ENCODE measurements at places on chromosomes 7 and 10.

GRCh38 chr7:25189197-25189596, 39.1 kb downstream of the NPVF start:
- DNase-seq = no peak

DNA sequence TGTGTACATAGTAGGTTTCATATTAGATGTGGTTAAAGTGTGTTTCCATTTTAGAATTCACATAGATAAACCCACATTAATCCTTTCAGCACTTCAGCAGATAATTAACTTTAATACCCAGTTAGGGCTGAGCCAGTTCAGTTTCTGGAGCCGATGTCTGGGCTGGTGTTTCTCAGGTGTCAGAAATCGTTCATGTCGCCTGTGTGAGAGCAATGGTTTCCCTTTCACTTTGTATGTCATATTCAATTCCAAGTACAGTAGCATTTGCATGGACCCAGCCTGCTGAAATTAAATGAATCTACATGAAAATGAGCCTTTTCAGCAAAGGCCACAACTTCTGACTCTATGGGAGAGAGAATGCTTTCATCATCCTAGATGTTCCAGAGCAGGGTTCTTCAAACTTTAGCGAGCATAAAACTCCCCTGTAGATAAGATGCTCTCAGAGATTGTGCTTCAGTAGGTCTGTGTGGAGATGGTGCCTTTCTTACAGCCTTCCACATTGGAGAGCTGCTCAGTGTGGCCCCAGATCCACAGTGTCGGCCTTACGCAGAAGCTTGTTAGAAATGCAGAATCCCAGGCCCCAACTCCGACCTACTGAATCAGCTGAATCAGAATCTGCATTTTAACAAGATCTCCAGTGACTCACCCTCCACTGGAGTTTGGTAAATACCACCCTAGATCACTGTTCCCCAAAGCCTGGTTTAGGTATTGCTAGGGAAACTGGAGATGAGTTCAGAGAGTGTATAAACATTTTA, 19.6 kb downstream of the WIPF3 start:
- no peak for DNase-seq

GRCh38 chr10:65846949-65847348, 1078.9 kb upstream of the LRRTM3 start:
- DNase-seq = no peak

- no peak for DNase-seq
These were observed 71.7 kb downstream of the TAF3 start for GRCh38 chr10:7889947-7890542.

- DNase-seq = no peak
These were observed 106.0 kb downstream of the GALNT17 start for GRCh38 chr7:71237945-71238344.

- DNase-seq = no peak
These were observed 35.0 kb upstream of the ZNF32 start for GRCh38 chr10:43683451-43684291.

GRCh38 chr7:22356701-22357310, at the start of gene RAPGEF5:
Gene RAPGEF5 (minus strand): TSS chr7:22357154. CDS start chr7:22357060, 94 bp downstream.
- DNase-seq = no peak

DNA sequence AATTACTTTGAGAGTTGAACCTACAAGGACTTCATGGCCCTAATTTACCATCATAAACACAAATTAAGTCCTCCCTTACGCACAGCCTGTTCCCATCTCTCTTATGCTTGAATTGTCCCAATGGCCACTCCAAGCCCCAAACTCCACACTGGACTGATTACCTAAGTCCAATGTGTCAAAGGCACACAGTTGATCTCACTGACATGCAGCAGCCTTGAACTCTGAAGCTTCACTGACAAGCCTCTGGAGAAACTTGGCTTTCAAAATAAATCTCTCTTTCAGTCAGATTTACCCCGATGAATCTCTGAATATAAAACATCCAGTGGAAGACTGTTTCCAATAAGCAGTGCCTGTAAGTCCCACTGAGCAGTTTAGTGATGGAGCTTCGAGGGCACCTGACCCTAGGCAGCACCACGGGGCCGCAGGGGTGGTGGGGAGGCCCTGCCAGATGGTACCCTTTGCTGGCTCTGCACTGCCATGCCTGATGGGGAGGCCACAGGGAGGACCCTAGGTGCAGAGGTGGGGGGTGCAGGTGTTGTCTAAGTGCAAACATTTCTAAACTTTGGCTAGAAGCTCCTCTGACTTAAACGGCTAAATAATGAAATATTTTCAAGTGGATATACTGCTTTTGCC, 3.3 kb upstream of the MAT1A start:
- no peak for DNase-seq

DNA sequence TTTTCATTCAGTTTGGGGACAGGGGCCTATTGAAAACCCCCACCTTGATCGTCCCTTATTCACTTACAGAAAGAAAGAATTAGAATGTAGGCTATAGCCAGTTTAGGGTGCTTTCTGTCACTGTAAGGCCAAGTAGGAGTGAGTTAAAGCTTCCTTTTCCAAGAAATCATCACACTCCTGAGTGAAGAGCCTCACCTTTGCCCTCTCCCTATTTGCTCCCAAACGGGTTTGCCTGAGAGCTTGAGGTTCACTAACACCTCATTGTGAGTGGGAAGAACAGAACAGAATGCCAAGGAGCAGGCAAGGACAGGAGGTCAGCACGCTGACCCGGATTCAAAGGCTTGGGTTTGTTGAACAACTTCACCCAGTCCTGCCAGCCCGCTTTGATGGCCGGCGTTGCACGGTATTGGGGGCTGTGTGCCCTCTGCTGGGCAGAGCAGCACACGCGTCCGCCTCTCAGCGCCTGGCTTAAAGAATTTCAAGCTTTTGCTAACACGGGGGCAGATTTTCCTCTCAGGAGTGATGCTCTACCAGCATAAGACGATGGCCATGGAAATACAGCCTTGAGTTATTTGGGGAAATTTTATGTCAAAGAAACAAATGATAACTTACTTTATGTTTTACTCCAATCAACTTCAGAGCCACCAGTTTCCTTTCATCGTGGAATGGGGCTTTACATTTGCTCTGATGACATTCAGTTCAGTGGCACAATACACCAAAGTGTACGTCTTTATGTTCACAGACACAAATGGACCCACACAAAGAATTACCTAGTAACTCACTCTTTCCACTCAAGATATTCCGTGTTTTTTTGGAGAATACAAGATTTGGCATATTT, 470.0 kb downstream of the SUGCT start:
- DNase-seq = no peak

DNA sequence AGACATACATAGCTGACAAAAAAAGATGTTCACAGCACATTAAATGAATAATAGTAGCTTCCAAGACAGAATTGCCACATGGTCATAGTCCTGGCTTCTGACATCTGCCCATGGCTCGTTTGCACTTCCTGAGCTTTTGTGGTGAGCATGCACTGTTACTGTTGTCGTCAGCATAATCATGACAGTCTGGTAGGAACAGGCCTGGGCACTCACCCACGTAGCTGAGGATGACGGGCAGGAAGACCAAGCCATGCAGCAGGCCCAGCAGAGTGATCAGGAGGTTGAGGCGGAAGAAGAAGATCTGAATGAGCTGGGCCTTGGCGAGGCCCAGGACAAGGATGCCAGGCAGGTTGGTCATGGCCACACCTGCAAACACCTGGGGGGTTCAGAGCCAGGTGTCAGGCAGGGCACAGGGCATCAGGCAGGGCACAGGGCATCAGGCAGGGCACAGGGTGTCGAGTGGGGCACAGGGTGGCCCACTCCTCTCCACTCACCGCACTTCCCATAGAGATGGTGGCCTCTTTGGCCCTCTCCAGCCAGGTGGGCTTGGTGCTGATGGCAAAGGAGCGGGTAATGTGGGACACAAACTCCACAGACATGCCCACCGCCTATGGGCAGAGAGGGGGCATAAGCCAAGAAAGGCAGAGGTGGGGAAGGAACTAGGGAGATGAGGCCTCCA, 25.3 kb upstream of the NUDCD3 start:
- no peak for DNase-seq

GRCh38 chr10:44935201-44935965, 24.2 kb upstream of the RASSF4 start:
- DNase-seq = no peak

- DNase-seq = no peak
These were observed 495 bp downstream of the SFR1 start for GRCh38 chr10:104122225-104123107.

- DNase-seq = no peak
These were observed 33.4 kb downstream of the PARD3 start for GRCh38 chr10:34781711-34782110.

DNA sequence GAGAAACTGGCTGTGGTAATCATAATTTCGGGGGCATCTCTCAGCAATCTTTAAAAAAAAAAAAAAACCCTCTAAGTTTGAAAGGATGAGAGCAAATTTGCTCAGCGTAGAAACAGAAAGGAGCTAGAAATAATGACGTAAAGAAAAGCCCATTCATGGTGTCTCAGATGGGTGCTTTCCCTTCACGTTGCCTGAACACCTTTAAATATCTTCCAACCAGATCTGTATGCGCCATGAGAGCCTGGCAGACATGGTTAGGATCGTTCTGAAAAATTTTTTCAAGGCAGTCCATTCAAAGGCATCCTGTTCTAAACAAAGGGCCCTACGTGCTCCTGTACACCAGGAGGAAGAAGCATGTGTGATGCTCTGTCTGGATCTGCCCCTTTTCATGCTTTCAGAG, 141.2 kb upstream of the C1QL3 start:
- DNase-seq = no peak

- DNase-seq = no peak
These were observed 155.4 kb downstream of the CELF2 start for GRCh38 chr10:11173042-11173441.

DNA sequence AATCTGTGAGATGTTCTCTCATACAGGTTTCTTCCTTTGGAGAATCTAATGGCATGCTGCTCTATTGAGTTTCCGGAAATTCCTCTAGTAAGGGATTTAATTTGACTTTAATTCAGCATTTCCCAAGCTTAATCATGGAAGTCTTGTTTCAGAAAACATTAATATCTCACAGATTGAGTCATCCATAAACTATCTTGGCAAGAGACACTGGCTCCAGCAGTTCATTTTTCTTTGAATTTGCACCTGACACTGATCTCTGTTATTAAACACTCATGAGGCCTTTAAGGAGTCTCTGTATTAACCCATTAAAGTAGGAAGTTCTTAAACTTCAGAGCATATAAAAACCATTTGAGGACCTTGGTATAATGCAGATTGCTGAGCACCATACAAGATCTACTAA, 3.6 kb upstream of the ITGB8 start:
- no peak for DNase-seq

DNA sequence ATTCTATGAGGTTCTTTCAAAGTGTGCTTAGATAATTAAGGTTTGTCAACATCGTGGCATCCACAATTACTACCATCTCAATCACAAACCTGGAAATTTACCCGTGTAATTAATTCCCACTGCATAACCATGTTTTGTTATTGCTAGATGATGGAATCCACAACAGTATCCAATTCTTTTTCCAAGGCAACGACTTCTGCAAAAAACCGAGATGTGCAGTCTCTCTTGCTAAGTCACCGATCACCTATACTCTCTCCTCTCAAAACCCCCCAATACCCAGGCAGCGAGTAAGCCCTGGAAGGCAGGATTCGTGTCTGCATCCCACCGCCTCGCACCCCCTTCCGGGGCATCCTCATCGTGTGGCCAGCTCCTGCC, 678 bp upstream of the EIF4H start:
- DNase-seq = no peak

GRCh38 chr7:140390466-140391190, 7.7 kb downstream of the SLC37A3 start:
- DNase-seq = no peak

GRCh38 chr10:5890452-5890915, 441 bp downstream of the FBH1 start:
- DNase-seq = no peak

- no peak for DNase-seq
These were observed 1.7 kb downstream of the CREB3L2 start for GRCh38 chr7:138000081-138000701.

DNA sequence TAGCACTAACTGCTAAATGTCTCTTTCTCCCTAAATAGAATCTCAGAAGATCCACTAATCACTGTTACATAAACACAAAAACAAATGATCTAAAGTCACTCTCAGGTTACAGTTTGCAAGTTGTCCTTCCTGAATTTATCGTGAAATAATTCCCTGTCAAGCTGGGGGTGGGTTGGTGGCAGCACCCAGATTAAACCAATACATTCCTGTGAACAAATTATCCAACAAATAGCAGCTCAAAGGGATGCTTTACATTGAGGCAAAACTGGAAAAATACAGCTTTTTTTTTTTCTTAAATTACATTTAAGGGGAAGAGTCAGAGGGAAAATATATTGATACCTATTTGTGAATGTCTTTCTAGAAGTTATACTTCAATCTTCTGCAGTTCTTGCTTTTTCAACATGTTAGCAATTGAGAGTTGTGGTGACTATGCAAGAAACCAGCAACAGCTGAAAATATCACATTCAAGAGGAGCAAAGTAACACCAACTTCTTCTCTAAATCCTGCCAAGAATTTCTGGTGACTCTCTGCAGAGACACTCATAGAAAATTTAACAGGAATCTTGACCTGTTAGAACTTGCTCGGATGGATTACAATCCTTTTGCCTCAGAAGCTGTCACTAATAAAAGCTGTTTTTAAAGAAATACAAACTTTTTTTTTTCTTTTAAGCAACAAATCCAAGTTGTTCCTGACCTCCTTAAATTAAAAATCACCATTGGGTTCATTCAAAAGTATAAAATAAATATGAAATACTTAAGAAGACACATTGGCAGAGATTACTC, 18.9 kb downstream of the LMOD2 start:
- no peak for DNase-seq

GRCh38 chr10:132199854-132200311, 13.1 kb downstream of the DPYSL4 start:
- no peak for DNase-seq

GRCh38 chr7:10225275-10225674, 748.4 kb upstream of the PHF14 start:
- DNase-seq = no peak

DNA sequence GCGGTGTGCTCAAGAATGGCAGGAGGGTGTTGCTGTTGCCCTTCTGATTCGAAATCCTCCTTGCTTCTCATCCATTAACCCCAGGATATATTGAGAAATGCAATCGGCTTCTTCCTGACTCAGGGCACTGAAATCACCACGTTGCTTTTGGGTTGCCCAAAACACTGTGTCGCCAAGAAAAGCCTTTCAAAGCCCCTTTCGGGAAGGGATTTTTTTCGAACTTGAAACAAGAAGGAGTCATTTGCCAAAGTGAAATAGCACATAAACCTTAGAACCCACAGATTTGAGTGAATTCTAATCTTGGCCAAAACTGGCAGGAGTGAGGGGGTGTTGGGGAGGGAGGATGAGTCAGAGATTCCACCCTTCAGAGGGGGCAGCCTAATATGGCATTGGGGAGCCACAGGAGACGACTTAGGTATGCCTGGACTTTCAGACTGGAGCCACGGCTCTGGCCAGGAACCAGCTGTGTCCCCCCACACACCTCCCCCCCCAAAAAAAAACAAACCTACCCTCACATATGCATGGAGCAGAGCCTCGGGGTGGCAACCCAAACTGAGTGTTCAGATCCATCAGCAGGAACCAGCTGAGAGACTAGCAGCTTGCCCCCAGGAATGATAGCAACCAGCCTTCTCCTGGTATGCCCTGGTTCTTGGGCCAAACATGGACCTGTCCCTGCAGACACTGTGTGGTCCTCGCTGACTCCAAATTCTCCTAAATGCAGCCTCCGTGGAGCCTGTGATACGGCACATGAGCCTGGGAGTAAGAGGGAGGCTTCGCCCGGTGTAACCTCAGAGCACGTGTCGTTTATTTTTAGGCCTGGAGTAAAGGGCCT, 138.4 kb downstream of the FGFR2 start:
- no peak for DNase-seq

- DNase-seq = no peak
These were observed 39.5 kb upstream of the NCAPG2 start for GRCh38 chr7:158744070-158744469.

GRCh38 chr7:101934618-101935017, 117.2 kb downstream of the CUX1 start:
- DNase-seq = no peak
